Nucleus accumbens (tissue), 56 donors: ENCODE measurements at places on chromosomes 7 and 10.

DNA sequence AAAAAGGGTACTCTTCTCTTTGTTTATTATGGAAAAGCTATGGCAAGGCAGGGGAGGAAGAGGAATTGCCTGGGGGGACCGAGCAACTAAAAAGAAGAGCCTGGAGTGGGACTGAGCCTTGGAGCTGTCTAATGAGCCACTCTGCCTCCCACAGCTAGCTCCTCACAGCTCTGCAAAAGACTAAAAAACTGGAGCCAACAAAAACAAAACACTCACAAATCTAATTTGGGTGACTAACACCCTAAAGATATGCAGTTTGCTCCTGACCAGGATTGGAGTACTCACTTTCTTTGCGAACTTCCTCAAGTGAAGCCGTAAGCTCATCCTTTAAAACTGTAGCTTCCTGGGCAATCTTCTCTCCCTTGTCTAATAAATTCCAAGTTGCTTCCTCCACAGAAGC, 89.4 kb downstream of the CTNNA3 start:
- no peak for DNase-seq

DNA sequence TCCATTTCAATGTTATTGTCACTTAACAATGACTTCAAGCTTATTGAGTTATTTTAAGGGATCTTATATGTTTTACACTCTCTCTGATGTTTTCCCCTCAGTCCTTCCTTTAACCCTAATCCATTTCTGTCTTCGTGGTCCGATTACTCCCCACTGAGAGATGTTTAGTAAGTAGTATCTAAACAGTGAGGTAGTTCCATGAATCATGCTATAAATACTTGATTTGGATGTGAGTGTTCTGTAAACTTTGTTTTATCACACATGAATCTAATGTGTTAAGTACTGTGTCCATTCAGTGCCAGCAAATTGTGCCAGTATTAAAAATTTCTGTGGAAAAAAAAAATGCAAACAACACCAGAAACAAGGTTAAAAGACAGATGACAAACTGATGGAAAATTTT, 18.6 kb downstream of the RPP30 start:
- DNase-seq, result no peak

GRCh38 chr10:78649429-78649828, 419.3 kb upstream of the ZMIZ1 start:
- no peak for DNase-seq

DNA sequence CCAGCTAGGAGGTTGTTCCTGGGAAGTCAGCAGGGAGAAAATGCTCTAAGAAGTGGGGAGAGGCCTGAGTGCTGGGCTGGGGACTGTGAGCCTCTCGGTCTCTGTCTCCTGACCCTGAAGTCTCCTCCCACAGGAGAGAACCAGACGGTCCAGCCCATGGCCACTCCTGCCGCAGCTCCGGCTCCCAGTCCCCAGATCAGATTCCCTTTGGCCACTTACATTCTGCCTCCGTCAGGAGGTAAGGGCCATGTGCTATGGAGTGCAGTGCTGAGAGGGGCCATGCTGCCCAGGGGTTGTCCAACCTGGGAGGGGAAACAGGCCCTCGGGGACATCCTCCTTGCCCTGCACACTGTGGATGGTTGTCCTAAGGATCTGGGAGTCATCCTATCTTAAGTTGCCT, 21.3 kb upstream of the ZNF467 start:
- DNase-seq, result no peak

DNA sequence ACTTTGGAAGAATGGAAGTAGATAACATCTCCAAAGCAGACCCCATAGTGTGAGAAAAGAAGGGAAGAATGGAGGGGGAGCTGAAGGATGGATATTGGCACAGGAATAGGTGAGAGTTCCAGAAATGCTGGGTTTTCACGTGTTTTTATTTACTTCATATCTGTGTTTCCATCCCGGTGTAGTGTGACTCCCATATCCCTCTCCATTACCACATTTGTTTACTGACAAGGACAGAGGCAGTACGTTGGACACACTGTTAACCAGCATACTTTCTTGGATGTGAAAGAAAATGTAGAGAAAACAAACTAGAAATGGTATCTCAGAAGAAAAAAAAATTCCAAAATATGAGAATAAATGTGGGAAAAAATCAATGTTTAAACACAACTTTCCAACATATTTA, 124.4 kb upstream of the PFKP start:
- no peak for DNase-seq

DNA sequence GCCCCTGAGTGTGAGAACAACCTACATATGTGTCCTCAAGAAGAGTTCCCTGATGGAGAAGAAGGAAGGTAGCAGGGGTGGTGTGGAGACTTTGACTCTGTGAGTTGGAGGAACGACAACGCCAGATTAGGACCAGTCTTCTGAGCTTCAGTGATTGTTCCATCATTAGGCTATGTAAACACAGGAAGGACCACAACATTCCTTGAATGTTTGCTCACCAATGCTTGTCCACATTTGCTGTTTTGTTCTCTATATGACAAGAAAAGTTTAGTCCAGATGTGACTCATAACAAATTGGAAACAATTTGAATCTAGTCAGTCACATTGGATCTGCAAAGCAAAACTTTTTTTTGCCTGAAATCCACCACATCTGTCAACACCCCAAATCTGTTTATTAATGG, 62.7 kb downstream of the ENTPD1 start:
- DNase-seq, result no peak

DNA sequence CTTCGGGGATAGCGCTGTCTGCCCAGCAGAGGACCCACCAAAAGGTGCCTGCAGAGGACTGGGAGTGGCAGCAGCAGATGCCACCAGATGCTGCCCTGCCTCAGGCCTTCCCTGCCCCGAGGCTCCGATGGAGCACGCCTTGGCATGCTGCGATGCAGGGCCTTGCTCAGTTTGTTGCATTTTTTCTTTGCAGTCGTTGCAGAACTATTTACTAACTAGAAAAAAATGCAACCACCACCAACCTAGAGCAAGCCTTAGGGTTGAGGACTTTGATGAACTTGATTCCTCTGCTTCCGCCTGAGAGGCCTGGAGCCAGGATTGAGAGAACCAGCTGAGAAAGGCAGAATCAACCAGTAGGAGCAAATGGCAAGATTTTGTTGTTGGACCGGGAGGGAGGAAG, 585.6 kb upstream of the MKI67 start:
- no peak for DNase-seq

GRCh38 chr7:70193514-70193913, 595.2 kb downstream of the AUTS2 start:
- DNase-seq, result no peak

- DNase-seq, result no peak
Measured at GRCh38 chr10:69912589-69912988, 110.9 kb downstream of the COL13A1 start.

GRCh38 chr10:60896033-60896432, 48.0 kb downstream of the RHOBTB1 start:
- no peak for DNase-seq

GRCh38 chr10:98253499-98253898, 14.5 kb downstream of the LOXL4 start:
- no peak for DNase-seq

DNA sequence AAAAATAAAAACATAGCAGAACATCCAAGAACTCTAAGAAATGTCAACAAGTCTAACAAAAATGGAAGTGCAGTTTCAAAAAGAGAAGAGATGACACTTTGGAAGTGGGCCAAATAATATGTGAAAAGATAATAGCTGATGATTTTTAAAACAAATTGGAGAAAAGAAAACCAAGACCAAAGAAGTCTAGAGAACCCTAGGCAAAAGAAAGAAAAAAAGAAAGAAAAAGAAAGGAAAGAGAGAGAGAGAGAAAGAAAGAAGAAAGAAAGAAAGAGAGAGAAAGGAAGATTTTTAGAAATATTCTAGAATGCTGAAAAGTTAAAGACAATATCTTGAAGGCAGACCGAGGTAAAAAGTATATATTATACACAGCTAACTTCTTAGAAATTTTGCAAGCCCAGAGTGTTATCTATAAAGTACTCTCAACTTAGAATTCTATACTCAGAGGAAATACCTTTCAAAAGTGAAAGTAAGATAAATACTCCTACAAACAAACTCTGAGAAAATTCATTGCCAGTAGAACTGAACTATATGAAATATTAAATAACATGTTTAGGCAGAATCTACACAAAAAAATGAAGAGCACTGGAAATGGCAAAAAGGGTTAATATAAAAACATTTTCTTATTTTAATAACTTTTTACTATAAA, 138.7 kb upstream of the SMIM30 start:
- DNase-seq, result no peak

GRCh38 chr10:71263376-71263775, 51.0 kb downstream of the UNC5B start:
- DNase-seq, result no peak

- DNase-seq, result no peak
Measured at GRCh38 chr7:127678947-127679346, 27.0 kb downstream of the SND1 start.

DNA sequence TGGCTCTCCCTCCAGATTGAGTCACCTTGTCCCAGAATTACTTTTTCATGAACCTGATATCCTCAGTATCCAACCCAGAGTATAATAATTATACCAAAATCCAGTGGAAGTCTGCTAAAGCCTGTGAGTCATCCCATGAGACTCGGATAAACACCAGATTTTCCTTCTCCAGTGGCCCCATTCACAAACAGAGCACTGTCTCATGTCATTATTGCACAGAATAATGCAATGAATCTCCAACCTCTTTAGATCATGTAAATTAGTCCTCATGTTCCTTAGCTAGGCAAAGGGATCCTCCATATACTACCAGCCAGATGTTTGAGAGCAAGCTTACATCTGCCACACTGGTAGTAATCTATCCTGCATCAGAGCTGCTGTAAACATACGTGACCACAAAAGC, 89.0 kb downstream of the AMPH start:
- no peak for DNase-seq

DNA sequence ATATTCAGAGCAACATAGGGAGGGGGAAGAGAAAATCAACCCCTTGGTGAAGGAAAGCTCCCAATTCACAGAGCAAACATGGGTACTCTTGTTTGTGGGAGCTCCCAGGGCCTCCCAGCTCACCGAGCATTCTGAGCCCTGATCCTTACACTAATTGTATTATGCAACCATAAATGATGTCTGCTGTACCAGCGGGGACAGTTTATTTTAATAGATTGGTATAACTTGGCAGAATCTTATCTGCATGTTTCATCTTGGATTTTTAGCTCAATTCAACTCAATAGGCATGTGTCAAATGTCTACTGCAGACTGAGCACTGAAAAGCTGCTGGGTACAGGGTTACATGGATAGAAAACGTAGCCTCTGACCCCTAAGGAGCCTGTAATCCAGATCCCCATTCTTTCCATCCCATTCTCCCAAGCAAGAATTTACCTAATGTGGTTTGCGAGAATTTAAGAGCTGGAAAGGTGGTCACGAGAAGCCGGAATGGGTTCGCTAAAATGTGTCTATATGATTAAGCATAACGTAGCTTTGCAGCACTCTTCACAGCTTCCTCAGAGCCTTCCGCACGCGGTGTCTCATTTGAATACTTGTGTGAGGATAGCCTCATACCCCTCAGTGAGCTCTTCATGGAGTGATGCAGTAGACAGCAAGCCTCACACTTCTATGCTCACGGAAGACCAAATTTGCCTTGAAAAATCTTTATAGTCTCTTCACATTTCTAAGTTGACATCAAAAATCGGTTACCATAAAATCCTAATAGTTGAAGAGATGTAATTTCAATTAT, 18.3 kb downstream of the EGFR start:
- no peak for DNase-seq

- no peak for DNase-seq
Measured at GRCh38 chr10:35631404-35631803, 10.7 kb downstream of the FZD8 start.

DNA sequence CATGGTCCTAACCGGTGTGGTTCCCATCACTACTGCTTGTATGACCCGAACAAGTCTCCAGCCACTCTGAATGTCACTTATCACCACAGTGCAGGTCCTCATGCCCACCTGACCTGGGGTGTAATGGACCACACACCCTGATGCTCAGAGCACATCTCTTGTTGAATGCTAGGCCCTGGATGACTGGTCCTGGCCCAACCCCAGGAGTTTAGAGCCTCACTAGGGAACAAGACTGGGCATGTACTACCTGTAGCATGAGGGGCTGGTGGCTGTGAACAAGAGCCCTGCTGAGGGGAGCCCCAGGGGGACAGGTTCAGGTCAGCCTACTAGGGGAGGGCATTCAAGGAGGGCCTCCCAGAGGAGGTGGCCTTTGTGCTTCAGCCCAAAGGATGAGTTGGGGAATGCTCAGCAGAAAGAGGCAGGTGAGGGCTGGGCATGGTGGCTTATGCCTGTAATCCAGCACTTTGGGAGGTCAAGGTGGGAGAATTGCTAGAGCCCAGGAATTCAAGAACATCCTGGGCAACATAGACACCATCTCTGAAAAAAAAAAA, 31.2 kb downstream of the ZMIZ1 start:
- no peak for DNase-seq
